Activated CD4-positive, alpha-beta T cell treated with anti-CD3 and anti-CD28 coated beads, Interleukin-2, amount 10 ng/mL, durations not matched to agents 7 days and 5 days (primary cell): ENCODE measurements at places on chromosomes 3 and 15. TPM values are rescaled to one million over a fixed set of nuclear protein-coding genes. Genes with fewer than 3 reads are reported as not detected.

- no peak for DNase-seq
Observed at GRCh38 chr3:170907637-170908234, 701 bp downstream of the EIF5A2 start.

DNA sequence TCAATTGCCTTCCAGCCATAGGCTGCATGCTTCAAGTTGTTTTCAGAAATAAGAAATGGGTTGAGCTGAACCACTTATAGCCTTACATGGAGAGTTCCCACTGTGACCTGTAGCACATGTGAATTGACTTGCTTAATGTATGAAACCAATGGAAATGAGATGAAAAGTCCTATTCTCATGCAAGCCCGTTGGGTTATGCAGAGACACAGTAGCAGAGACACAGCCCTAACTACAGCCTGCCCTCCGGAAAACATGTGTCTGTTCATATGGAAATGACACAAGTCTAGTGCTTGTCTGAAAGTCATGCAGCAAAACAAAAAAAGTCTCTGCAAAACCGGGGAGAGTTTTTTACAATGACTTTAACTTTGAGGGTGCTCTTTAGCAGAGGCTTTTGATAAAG lies 14.5 kb downstream of the HIGD2B start:
- DNase-seq = no peak

DNA sequence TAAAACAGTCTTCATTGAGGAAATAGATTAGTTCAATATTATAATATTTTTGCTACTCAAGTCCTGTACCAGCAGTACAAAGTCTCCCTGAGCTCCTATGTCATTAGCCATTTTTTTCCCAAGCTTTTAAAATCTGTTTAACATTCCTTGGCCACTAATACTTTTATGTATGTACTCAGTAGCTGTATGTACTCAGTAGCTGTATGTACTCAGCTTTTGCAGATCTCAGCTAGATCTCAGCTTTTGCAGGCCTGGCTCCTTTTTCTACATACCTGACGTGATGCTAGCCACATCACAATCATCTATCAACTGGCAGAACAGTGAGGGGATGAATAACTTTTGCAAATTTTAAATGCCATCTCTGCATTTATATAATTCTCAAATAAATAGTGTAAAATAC lies 13.8 kb downstream of the SLC9C1 start:
- no peak for DNase-seq

TERC gene
- total RNA-seq = 1.8 TPM

- DNase-seq = no peak
Observed at GRCh38 chr3:130779031-130779430, 32.4 kb upstream of the PIK3R4 start.

DNA sequence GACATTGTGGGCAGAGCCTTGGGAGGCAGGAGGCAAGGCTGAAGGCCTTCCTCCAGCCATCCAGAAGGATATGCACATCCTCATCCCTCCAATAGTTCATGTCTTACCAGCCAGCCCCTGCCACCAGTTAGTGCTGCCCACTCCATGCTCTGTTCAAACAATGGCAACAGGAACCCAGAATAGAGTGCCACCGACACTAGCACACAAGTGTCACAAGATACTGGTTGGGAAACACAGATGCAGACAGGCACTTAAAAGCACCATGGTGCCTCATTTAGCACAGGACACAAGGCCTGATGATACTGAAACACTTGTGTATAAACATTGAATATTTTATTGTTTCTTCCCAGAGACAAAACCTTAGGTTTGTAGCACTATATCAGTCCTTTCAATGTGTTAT lies 56.5 kb upstream of the MYO5C start:
- no peak for DNase-seq

DNA sequence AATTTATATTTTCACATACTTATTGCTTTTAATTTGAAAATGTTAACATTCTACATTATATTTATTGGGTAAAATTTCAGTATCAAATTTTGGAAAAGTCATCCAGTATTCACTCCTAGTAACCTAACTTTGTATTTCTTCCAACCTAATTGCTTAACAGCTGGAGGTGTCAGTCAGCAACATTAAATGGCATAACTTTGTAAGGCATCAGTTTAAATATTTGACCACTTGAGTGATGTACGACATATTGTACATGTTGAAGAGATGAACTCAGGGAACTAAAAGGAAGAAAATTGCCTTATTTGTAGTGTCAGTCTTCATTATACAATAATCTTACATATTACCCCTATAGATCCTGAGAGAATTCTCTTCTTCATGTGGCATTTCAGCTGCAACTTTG lies 326.8 kb downstream of the NAALADL2 start:
- no peak for DNase-seq
